Hepatocyte (in vitro differentiated cells): ENCODE measurements at places on chromosomes 4 and X. TPM values are rescaled to one million over a fixed set of nuclear protein-coding genes. Genes with fewer than 3 reads are reported as not detected.

- DNase-seq, result no peak
These were observed 39.3 kb upstream of the CCNG2 start for GRCh38 chr4:77117721-77118120.

- peak; percentile 6 for DNase-seq
These were observed 103.7 kb upstream of the AADAT start for GRCh38 chr4:170193496-170193895.

- DNase-seq, result no peak
These were observed 71.3 kb upstream of the LHFPL1 start for GRCh38 chrX:112751076-112751475.

DNA sequence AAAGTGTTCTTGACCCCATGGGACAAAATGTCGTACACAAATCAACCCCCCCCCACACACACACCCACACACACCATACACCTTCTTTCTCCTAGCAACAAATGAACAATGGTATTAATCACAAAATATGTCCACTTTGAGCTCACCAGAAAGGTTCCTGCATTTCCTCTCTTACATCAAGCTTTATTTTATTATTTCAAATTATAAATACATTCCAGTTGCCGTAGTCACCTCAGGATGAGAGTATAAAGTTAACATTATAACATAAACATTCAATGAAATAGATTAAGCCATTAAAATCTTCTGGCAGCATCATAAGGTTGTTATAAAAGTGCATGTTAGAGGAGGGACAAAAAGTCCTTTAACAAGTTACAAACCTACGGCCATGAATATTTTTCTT is 7.3 kb downstream of the XK start:
- no peak for DNase-seq

GRCh38 chr4:136329042-136329662 is 1203.1 kb downstream of the PCDH18 start:
- DNase-seq, result no peak

The FGFBP1 gene
- 2.2 and 2.8 TPM in 2 replicates for total RNA-seq

DNA sequence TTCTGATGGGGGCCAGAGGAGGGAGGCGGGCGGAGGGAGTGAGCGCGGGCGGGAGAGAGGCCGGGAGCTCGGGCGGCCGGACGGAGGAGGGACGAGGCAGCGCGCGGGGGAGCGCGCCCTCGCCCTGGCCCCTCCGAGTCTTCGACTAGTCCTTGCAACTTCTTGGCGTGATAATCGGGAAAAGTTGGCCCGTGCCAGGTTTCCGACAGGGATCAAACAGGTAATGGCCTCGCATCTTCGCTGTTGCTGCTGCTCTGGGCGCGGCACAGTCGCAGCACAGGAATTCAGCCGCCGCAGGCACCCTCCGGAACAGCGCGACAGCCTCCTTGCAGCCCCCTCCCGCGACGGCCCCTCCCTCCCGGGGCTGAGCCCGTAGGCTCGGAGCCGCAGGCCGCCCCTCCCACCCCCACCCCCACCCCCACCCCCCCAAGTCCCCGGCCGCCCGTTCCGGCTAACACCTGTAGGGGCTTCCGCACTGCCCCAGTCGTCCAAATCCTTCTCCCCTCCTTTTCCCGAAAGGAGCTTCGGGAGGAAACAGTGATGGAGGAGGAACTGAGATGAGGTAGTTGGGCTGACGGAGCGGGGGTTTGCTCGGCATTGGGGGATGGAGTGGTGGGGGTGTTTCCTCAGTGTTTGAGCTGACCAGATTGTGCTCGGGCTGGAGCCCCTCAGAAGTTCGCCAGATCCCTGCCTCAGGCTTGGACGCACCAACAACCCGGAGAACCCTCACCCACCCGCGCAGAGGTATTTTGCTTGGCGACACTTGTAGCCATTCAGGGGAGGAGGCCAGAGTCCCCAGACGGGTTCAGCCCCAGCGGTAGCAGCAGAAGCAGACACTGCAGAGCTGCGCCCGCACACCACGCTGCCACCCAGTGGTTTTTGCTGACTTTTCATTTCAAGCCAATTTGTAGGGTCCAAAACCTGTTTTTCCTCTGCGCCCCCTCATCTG is at the start of gene FGF13:
Gene FGF13 (minus strand): TSS at position 319 of the 949 bp plus-strand sequence. CDS start 714 bp downstream, outside the sequence.
- peak; percentile 55 for DNase-seq

The THAP9 gene
- 12.5 and 14.0 TPM in 2 replicates for total RNA-seq

The ADGRL3 gene
- total RNA-seq, result 21.2 and 22.7 TPM in 2 replicates

- no peak for DNase-seq
These were observed 168.0 kb upstream of the PACRGL start for GRCh38 chr4:20532116-20532790.

The GAGE12J gene
- total RNA-seq, result not detected in 2 replicates

The CENPVL2 gene
- total RNA-seq, result 0.32 TPM in 1 of 2 replicates, not detected in the other

DNA sequence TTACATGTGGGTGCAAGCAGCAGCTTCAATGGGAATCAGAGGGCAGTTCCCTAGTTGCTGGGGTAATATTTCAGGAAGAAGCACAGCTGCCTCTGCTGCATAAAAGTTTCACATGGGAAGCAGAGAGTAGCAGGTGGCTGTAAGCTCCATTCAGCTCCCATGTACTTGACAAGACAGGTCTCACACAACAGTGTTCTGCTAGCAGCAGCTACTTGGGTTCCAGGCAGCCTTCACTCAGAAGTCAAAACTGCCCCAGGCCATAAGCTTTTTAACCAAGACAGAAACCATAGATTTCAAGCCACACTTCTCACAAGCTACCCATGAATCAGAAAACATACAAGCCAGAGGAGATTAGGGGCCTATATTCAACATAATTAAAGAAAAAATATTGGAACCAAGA is 41.4 kb upstream of the SPIN2A start:
- DNase-seq, result no peak
